ENCODE measurements at places on chromosomes 1 and 21.

GRCh38 chr1:203995228-203995627, 77.7 kb upstream of the SOX13 start:
- peak; percentile 69 for DNase-seq

- DNase-seq, result no peak
Observed at GRCh38 chr1:28249866-28250295, 9.4 kb upstream of the SESN2 start.

DNA sequence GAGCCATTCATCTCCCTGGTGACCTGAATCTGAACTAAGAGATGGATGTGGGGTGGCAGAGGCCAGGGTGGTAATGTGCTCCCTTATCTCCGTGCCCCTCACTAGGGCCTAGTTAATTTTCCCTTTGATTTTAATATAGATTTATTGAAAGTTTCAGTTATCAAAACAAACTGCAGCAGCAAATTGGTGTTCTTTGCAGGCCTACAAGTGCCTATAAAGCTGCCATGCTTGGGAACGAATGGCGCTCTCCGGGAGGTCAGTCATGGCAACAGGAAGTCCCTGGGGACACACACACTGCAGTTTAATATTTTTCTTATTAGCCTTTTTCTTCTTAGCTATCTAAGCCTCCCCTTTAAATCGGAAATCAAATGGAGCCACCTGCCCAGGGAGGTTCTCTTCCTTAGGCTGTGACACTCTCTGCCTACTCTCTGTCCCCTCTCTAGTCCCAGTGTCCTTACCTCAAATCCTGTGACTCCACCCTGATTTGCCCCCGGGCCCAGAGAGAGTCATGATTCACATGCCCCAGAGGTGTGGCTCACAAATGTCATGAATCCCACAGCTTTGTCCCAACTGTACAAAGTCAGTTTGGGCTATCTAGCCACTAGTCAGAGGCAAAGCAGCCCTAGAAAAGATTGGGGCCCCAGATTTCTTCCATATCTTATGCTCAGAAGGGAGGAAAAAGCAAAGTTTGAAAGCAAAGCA, 4.3 kb upstream of the ERI3 start:
- no peak for DNase-seq

DNA sequence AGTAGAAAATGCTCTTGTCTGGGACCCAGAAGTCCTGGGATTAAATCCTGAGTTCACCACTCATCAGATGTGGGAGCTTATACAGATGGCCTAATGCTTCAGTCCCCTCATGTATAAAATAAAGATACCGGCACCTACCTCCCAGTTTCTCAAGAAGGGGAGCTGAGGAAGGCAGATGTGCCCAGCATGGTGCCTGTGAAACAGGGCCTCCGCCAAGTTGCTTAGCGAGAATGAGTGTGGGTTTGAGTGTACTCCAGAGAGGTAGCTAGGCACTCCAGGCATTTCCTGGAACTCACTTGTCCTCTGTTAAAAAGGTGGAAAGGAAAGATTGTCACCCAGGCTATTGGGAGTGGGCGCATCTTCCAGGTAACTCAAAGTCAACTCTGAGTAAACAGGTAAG, 37.8 kb downstream of the IER5 start:
- DNase-seq, result no peak

DNA sequence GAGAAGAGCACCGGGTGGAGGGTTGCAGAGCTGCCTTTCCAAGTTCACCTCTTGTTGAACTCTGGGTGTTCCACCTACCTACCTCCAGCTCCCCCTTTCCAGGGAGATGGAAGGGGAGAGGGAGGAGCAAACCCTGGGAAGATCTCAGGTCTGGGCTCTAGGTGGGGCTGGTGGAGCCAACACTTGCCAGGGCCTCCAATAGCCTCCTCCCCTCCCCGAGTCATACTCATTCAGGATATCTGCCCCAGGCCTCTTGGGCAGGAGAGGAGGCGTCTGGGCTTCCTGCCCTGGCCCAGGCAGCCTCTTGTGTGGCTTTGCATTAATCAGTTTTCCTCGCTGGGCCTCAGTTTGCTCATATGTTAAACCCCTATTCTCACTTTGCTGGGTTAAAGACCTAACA, 13.4 kb downstream of the RAP1GAP start:
- DNase-seq, result no peak

DNA sequence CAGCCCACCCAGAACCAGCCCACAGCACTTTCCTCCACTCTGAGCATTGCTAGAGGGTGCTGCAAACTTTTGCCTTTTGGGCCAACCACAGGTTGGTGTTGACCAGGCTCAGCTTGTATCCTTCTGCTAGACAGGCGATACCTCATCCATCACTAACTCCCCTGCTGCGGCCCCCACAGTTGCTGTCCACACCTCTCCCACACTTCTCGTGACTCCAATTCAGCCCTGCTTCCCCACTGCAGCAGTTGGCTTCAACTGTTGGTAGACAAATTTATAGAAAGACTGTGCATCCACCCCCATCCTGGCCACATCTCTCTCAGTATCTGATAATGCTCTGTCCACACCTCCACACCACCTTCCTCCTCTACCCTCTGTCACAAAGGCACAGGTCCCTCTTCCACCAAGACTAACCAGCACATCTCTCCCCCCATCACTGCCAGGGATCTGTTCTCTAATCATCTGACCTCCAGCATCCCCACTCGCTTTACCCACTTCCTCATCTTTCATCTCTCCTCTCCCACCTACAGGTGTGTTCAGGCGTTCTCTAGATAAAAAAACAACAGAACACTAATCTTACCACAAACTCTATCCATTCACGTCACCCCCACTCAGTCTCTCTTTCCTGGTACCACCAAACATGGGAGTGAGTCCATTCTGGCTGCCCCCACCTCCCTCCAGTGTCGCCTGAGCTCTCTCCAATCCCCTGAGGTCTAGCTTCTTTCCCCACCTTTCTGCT, 15.8 kb upstream of the SLC25A44 start:
- no peak for DNase-seq

GRCh38 chr1:233518344-233518743, 95.6 kb upstream of the KCNK1 start:
- DNase-seq, result no peak

DNA sequence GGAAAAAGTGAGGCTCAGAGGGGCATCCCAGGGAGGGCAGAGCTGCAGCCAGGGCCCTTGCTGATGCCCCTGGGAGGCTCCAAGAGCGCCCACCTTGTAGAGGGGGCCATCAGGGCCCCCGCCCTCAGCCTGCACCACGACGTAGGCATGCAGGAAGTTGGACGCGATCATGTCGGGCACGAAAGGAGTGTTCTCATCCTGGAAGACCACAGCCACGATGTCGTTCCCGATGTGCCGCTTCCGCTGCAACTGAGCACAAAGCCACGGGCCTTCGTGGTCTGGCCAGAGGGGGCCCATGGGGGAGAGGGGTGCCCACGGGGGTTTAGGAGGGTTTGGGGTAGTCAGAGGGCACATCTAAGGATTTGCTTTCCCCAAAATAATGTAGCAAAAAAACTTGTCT, 59.1 kb downstream of the RAP1GAP start:
- DNase-seq, result no peak

- DNase-seq, result peak; percentile 82
Observed at GRCh38 chr1:26408604-26409003, 2.0 kb upstream of the LIN28A start.

DNA sequence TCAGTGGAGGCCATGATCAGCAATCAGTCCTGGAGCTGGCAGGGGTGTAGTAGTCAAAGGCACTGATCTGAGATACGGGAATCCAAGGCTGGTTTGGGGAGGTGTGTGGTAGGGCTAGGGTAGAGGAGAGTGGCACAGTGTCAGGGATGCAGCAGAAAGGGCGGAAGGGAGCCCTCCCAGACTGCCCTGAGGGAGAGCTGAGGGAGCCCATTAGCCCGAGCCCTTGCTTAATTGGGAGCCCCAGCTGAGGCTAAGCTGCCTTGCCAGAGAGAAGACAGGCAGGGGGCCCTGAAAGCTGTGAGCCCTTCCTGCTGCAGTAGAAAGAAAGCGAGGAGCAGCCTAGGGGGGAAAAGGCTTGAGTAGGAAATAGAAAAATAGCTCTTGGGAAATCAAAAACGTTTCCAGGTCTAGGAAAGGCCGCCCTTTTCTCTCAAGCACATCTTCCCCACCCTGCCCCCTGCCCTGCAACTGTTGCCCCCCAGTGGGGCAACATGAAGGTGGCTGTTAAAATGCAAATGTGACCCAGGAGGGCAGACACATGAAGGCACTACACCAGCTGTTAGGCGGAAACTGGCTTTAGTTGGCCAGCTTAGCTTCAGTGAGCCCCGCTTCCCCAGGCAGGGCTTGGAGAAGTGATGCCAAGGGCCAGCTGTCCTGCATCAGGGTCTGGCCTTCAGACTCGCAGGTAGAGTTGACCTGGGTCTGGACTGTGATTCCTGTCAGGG, 106.2 kb downstream of the UCK2 start:
- no peak for DNase-seq

DNA sequence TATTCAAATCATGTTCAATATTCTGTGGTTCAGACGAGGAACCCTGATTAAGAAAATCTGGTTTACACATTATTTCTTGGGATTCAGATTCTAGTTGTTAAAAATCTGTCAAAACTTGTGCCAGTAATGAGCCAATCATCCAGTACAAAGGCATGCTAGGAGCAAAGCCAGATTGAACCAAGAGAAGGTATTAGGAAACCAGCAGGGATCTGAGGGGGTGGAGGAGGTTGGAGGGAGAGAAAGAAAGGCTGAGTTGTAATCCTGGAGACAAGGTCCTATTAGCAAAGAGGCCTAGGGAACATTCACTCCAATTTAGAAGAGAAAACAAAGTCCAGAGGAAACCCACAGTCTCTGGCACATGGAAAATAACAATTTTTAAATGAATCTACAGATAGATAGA, 352.9 kb downstream of the LTN1 start:
- DNase-seq, result peak; percentile 71

GRCh38 chr1:29436181-29436785, 200.0 kb downstream of the PTPRU start:
- DNase-seq, result no peak

- DNase-seq, result peak; percentile 44
Observed at GRCh38 chr1:51877434-51878307, 856 bp downstream of the NRDC start.

DNA sequence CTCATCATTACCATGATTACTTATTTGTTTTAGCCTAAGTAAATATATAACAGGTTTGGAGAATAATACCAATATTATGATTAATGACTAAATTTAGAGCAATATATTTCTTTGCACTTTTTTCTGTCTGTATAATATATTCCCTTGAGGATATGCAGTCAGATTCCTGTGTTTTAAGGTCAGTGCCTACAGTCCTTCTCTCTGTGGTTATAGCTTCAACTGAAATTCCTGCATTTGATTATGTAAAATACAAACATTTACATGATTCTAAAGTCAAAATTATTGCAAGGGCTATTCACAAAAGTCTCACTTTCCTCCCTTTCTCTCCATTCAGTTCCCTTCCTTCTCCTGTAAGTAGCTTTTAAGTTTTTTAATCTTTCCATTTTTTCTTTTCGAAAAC, 142.9 kb upstream of the COL6A1 start:
- DNase-seq, result no peak

DNA sequence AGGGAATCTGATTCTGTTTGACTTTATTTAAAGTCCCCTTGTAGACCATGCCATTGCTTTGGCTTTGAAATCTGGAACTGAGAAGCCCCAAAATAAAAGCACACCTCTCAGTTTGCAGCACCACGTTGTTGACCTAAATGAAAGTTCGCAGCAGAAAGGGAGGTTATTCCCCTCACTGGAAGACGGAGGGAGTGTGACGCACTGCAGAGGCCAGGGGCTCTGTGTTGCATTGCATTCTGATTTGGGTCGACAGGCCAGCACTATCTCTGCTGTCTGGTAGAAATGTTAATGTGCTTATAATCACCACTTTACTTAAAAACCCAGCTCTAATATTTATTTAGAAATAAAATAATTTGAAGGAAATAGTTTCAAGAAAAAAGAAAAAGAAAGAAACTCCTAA, 675.2 kb upstream of the NR5A2 start:
- DNase-seq, result no peak

DNA sequence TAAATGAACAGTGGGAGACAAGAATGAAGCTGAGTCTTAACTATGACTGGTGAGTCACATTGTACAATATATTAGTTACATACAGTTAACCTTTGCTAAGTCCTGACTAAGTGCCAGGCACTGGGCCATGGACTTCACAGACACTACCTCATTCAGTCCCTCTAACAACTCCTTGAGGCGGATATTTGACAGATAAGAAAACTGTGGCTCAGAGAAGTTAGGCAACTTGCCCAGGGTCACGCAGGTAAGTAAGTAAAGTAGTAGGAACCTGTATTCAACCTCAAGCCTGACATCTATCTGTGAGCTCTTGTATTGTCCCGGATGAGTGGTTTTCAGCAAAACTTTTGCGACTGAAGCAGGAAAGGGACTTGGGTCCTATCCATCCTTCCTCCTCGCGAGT, 62.1 kb downstream of the GNG12 start:
- DNase-seq, result peak; percentile 60

- no peak for DNase-seq
Observed at GRCh38 chr1:5365751-5366150, 626.5 kb downstream of the NPHP4 start.

DNA sequence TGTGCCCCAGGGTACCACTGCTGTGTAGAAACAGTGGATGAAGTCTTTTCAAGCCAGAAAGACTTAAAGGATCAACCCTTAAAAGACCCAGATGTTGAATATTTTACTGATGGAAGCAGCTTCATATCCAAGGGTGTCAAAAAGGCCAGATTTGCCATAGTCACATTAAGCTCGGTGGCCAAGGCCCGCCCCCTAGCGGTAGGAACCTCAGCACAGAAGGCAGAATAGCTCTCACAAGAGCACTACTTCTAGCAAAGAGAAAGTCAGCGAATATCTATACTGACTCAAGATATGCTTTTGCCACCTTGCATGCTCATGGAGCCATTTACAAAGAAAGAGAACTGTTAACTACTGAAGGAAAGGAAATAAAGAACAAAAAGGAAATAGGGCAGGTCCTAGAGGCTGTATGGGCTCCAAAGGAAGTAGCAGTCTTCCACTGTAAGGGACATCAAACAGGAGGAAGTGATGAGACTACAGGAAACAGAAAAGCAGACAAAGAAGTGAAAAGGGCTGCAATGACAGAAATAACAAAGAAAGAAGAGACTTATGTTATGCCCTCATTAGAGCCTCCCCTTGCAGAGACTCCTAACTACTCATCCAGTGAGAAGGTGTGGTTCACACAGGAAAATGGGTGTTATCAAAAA, 90.5 kb downstream of the LIPI start:
- peak; percentile 4 for DNase-seq

DNA sequence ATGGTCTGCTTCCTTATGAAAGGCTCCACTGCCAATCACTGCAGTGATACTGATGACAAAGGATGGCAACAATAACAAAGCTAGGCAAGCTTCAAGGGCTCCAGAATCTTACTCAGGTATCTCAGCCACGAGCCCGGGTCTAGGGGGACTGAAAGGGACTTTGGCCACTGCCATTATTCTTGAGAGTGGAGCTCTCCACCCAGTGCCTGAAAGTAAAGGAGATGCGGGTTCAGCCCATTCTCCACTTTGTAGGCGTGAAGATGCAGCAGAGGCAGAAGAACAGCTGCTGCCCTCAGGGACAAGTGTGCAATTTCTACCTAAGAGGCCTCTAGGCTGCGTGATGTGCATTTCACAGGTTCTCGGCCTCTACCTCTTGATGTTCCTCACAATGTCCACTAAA, 31.4 kb upstream of the SLAMF9 start:
- no peak for DNase-seq

GRCh38 chr21:44306936-44307704, 7.3 kb downstream of the PFKL start:
- DNase-seq, result no peak

GRCh38 chr21:20258542-20258941, 739.7 kb upstream of the NCAM2 start:
- no peak for DNase-seq

GRCh38 chr1:66396212-66396890, 137.6 kb upstream of the SGIP1 start:
- DNase-seq, result no peak
